Endothelial cell (in vitro differentiated cells): ENCODE measurements at places on chromosomes 4 and X. TPM values are rescaled to one million over a fixed set of nuclear protein-coding genes. Genes with fewer than 3 reads are reported as not detected.

- DNase-seq = no peak
Observed at GRCh38 chr4:7584606-7585159, 150.0 kb upstream of the PSAPL1 start.

DNA sequence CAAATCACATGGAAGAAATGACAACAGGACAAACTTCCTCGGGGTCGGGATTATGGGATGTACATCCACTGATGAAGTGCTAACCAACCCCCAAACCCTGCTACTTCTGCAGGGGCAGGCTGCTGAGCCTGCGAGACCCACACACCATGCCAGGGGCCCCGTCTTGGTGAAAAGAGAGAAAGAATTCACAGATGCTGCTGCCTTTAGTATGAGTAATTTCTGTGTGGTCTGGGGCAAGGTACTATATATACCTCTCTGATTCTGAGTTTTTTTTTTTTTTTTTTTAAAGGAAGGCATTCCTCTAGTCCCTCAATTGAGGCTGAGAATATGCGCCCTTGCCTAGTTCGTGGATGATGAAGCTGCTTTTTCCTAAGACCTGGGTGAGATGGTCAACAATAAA is 24.8 kb downstream of the PDHA1 start:
- no peak for DNase-seq

GRCh38 chr4:100022792-100023222 is 72.7 kb upstream of the H2AZ1 start:
- DNase-seq = no peak

- no peak for DNase-seq
Observed at GRCh38 chr4:13704761-13705160, 77.2 kb upstream of the BOD1L1 start.

DNA sequence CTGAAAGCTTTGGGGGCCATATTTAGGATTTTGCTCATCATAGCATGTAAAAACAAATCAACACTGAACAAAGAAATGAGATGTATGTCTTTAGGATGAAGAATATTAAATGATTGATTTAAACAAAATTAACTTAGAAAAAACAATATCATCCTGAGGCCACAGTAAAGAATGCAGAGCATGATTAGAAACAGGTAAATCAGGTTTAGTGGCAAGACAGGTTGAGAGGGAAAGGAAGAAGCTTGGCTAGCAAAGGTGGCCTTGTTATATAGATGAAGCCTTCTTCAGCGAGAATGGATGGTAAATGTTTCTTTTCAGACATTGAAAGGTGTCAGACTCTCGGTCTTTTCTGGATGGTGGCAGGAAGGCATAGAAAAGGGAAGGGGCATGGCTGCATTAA is 11.9 kb upstream of the MAGEB16 start:
- no peak for DNase-seq

DNA sequence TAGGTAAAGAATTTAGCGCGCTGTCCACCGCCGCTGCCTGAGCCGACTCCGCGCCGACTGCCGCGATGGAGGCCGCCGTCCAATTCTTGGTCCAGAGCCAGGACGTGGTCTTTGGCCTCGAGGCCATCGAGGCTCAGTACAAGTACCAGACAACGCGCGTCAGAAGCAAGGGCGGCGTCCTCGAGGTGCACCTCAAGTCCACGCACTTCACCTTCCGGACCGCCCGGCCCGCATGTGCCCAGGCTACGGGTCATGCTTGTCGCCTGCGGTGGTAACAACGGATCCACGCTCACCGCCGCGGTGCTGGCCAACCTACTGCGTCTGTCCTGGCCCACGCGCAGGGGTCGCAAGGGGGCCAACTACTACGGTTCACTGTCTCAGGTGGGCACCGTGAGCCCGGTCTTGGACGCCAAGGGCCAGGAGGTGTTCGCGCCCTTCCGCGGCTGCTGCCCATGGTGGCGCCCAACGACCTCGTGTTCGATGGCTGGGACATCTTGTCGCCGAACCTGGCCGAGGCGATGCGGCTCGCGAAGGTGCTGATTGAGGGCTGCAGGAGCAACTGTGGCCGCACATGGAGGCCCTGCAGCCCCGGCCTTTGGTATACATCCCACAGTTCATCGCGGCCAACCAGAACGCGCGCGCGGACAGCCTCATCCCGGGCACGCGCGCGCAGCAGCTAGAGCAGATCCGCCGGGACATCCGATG is 128.0 kb downstream of the ANAPC4 start:
- DNase-seq = no peak

Gene DGAT2L6
- total RNA-seq = not detected

DNA sequence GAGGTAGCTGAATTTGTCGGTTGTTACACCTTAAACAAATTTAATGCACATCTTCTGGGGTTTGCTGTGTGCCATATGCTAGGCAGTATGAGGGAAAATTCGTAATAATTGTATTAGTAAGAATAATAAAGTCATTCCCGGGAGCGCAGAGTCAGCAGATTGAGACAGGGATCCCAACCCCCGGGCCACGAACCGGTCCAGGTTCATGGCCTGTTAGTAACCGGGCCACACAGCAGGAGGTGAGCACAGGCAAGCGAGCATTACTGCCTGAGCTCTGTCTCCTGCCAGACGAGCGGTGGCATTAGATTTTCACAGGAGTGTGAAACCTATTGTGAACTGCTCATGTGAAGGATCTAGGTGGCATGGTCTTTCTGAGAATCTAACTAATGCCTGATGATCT is 114.9 kb downstream of the PCDH7 start:
- DNase-seq = no peak

Gene PNMA6F
- total RNA-seq = not detected

GRCh38 chrX:9656277-9656676 is 109.4 kb downstream of the GPR143 start:
- no peak for DNase-seq

DNA sequence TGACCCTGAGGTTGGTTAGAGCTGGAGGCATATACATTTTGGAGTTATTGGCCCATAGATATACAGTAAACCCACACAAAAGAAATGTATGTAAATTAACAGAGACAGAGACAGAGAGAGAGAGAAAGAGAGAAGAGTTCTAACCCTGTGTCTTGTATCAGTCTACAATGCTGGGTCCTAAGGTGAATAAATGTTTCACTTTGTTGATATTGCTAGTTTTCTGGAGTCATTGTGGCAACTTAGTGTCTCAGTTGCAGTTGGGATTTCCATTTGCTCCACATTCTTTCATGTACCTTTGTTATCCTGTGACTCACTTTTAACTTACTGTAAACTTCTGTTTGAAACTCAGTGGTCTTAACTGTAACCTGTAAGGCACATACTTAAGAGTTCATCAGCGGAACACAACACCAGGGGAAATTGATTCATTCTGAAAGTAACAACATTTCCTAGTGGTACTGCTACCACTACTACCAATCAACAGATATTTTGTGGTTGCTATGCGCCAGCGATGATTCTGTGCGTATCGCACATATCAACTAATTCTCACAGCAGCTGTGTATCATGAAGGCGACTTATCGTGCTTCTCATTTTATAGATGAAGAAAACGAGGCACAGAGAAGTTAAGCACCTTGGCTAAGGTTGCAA is 38.5 kb upstream of the ETDA start:
- no peak for DNase-seq

DNA sequence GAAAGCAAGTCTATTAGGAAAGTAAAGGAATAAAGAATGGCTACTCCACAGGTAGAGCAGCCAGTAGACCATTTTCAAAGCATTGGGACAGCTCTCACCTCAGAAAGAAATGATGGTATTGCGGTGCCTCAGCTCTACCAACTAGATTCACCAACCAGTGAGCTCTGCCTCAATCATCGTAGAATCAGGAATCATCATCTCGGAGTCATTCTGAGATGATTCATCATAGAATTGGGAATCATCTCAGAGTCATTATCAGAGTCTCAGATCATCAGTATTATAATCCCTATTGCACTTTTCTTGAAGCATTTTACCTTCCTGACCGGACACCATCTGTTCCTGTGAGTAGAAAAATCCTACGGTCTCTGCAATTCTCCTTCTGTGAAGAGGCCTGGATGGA is 17.5 kb upstream of the SAT1 start:
- no peak for DNase-seq

Gene COX7B2
- not detected for total RNA-seq

DNA sequence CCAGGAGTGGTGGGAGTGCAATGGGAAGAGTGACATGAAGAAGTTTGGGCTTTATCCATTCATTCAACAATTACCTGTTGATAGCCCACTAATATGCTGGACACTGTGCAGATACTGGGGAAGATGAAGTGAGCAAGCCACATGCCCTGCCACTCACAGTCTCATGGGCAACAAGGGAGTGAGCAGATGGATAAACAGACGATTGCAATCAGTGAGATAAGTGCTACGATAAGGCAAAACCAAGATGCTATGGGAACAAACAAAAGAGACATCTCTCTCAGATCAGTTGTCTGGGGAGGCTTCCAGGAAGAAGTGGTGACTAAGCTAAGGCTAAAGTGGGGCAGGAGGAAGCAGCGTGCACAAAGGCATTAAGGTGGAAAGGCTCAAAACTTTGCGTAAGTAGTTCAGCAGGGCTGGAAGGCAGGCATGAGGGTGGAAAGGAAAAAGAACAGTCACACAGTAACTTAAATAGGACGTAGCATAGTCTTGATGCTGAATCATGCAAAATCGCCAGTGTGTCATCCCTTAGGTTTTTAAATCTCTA is 31.7 kb downstream of the GAB3 start:
- no peak for DNase-seq

GRCh38 chrX:107894038-107894437 is 68.4 kb downstream of the MID2 start:
- peak; percentile 18 for DNase-seq

DNA sequence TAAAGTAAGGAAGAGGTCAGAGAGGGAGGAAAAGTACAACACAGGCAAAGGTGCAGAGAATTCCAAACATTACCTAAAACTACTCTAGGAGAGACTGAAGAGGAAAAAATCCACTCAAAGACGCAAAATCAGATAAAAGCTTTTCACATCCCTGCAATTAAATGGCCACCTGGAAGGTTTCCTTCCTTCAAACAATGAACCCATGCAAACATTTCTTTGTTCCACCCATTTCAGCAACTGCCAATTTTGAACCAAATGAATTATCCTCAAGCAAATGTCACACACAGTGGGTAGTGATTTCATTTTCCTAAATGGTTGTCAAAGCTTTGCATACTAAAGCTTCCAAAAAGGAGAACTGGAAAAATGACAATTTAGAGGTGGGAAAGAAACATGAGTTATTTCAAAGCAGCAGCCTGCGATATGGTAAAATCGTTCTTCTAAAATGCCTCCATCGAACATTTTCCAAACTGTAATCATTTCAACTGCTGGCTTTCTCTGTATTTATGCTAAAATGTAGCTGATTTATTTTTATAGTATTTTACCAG is 45.0 kb downstream of the APBB2 start:
- DNase-seq = no peak

- no peak for DNase-seq
Observed at GRCh38 chr4:87864321-87864720, 31.6 kb downstream of the MEPE start.

GRCh38 chr4:61049018-61049417 is 151.1 kb upstream of the ADGRL3 start:
- no peak for DNase-seq

Gene DCX
- total RNA-seq = 0.26 TPM

Gene CPZ
- total RNA-seq = 0.90 TPM

DNA sequence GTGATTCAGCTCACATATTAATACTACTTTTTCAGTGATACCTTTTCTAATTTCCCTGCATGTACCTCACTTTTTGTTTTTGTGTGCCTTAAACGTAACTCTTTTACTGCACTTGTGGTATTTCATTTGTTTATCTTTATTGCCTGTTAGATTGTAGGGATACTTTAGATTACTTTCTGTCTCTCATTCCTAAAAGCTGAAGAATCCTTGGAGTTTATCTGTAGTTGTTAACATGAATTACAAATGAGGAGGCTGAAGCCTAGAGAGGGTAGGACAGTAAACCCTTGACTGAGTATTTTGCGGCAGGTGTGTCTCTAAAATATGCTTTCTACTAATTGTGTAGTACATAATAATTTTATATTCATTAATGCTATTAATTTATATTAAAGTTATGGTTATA is 34.9 kb downstream of the BMP2K start:
- DNase-seq = no peak

Gene CD40LG
- total RNA-seq = not detected

Gene MEPE
- not detected for total RNA-seq

Gene TMEM31
- not detected for total RNA-seq

- DNase-seq = no peak
Observed at GRCh38 chrX:150499240-150499639, 69.2 kb upstream of the MTM1 start.

DNA sequence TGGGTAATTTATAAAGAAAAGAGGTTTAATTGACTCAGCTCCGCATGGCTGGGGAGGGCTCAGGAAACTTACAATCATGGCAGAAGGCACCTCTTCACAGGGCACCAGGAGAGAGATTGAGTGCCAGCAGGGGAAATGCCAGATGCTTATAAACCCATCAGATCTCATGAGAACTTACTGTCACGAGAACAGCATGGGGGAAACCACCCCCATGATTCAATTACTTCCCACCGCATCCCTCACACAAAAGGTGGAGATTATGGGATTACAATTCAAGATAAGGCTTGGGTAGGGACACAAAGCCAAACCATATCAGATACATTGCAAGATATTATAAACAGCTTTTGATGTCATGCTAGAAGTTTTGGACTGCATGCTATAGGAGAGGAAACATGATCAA is 204.3 kb downstream of the VEGFC start:
- DNase-seq = no peak

- DNase-seq = no peak
Observed at GRCh38 chr4:54076673-54077072, 12.3 kb upstream of the CHIC2 start.

Gene FAM9C
- not detected for total RNA-seq

GRCh38 chrX:9420275-9421265 is 44.3 kb upstream of the TBL1X start:
- no peak for DNase-seq

Gene TMEM33
- total RNA-seq = 59.6 TPM

Gene TCEAL7
- 23.7 TPM for total RNA-seq

GRCh38 chr4:24794051-24794450 is 1.3 kb upstream of the SOD3 start:
- DNase-seq = no peak

DNA sequence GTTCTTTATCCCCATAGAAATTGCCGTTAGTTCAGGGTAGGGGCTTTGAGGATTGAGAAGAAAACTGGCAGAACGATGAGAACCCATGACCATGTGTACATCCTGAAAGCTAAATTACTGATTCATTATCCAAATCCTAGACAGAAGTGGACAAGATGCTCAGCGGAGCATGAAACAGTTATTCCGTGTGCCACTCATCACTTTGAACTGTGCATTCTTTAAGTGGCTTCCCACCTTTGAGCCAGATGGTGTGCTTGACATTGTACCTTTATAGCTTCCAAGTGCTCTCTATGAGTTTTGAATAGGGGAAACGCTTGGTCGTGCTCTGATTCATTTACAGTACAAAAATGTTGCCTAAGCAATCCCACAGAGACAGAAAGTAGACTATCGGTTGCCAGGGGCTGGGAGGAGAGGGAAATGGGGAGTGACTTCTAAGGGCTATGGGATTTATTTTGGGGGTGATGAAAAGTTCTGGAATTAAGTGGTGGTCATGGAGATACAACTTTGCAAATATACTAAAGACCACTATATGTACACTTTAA is 100.0 kb downstream of the DOCK11 start:
- no peak for DNase-seq
